SJSA1 (cell line): ENCODE measurements at places on chromosomes 3 and 15. TPM values are rescaled to one million over a fixed set of nuclear protein-coding genes. Genes with fewer than 3 reads are reported as not detected.

DNA sequence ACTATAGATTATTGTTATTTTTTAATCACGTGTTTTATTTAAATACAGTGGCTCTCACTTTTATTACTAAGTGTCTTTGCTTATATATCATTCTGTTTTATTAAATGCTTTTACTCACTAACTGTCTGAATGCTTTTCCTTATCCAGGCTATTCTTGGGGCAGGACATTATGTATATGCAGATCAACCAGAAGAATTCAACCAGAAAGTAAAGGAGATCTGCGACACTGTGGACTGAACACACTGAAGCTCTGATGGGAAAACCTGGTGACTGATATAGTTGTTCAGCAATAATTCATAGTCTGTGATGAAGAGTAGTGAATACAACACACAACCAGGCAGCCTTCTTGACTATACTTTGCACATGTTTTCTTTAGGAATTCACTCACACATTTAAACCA is 27.6 kb downstream of the ABHD5 start:
- no peak for DNase-seq

- DNase-seq = no peak
Observed at GRCh38 chr3:141738891-141739363, 829 bp downstream of the RNF7 start.

GRCh38 chr3:106157411-106157810 is 288.6 kb upstream of the CBLB start:
- DNase-seq = no peak

GRCh38 chr3:118966700-118967099 is 67.9 kb downstream of the IGSF11 start:
- DNase-seq = no peak

DNA sequence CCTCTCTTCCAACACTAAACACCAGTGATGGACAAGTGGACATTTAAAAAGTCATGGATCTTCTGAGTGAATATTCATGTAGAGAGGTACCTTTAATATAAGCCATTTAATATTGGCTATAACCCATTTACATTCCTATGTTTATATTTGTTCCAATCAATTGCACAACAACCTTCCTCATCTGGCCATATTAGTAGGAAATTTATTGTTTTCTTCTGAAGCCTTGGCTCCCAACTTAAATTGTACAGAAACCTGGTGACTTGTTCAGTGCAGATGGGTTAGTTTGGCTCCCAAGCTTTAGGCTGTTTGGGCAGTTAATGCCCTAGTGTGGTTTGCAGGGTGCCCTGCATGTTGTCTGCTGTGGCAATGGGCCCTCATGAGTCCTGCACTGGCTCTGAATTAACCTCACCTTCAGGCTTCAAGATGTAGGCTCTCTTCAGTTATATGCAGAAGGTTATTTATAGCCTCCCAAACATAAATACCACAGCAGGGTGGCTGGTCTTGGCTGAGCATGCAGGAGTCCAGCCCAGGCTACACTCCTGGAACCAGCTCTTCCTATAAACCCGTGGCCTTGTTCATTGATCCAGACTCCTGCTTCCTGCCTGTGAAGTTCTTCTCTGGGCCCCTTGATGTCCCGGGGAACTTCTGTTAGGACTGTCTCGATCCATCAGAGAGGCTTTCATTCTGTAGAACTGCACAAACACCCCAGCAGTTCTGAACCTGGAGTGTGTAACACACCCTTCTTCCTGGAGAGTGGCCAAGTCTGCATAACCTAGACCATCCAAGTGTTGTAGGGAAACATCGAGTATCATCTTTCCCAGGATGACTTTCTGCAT is 57.0 kb downstream of the DUT start:
- no peak for DNase-seq

GRCh38 chr3:142944342-142944741 is 19.1 kb downstream of the PAQR9 start:
- no peak for DNase-seq

- DNase-seq = peak; percentile 76
Observed at GRCh38 chr3:188362405-188362831, 208.5 kb downstream of the LPP start.

DNA sequence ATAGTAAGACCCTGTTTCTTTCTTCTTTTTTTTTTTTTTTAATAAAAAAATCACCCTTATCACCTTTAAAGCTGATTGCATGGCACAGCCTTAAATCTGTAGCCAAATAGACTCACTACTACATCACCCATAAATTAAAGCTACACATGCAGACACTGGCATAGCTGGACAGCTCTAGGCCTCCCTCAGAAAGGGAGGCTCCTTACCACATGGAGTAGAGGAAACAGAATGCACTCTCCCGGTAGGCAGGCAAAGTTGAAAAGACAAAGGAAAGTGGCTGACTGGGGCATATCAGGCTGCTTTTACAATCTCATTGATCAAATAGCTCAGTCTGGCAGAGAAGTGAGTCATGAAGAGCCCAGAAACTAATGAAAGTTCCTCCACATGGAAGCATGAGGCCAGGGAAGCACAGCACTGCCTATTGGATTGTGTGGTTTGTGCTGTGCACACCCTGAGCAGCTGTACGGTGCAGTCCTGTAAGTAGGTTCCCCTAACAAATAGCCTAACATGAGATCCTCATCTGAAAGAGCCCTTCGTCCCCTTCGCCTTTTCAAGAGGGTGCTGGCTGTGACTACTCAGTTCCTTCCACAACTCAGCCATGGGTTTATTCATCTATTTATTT is 32.7 kb upstream of the FAM98B start:
- DNase-seq = no peak

DNA sequence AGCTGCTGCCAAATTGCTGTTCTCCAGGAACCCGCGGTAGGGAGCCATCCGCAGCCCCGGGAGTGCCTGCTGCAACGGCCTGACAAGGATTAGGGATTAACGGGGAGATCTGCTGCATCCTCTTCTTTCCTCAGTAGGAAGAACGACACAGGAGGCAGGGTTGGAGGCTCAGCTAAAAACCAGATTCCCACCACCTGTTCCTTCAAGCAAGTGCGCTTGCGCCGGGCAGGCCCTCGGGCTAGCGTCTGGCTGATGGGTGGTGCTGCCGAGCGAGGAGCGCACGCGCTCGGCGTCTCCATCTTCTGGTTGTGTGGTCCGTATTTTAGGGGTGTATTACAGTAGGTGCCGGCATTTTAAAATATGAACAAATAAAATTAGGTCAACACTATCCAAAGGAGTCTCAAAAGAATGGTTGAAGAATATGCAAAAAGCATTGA is 25.4 kb upstream of the SLC25A26 start:
- DNase-seq = peak; percentile 44

DNA sequence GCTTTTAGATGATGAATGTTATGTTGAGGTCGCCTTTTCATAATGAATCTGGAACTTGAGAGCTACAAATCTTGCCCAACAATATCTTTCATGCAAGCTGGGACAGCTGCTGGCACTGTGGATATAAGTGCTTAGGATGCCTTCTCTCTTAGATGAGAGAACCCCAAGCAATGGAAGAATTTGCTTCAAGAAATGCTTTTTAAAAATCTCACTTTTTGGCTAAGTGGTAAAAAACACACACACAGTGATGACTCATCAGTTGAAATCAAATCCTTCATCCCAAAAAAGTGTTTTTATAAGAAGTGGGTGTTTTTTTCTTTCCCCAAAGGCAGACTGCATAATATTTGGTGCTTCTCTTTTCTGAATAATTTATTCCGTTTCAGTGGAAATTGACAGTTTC is 38.4 kb upstream of the GALNT15 start:
- no peak for DNase-seq

- DNase-seq = no peak
Observed at GRCh38 chr3:112302150-112302830, 8.3 kb upstream of the SLC9C1 start.

- peak; percentile 50 for DNase-seq
Observed at GRCh38 chr3:134483195-134483900, 2.4 kb downstream of the ANAPC13 start.

GRCh38 chr3:171654809-171655208 is 155.5 kb downstream of the PLD1 start:
- DNase-seq = no peak

- no peak for DNase-seq
Observed at GRCh38 chr15:36925653-36926426, 174.5 kb downstream of the MEIS2 start.

GRCh38 chr3:81302045-81302444 is 459.4 kb downstream of the GBE1 start:
- peak; percentile 14 for DNase-seq

DNA sequence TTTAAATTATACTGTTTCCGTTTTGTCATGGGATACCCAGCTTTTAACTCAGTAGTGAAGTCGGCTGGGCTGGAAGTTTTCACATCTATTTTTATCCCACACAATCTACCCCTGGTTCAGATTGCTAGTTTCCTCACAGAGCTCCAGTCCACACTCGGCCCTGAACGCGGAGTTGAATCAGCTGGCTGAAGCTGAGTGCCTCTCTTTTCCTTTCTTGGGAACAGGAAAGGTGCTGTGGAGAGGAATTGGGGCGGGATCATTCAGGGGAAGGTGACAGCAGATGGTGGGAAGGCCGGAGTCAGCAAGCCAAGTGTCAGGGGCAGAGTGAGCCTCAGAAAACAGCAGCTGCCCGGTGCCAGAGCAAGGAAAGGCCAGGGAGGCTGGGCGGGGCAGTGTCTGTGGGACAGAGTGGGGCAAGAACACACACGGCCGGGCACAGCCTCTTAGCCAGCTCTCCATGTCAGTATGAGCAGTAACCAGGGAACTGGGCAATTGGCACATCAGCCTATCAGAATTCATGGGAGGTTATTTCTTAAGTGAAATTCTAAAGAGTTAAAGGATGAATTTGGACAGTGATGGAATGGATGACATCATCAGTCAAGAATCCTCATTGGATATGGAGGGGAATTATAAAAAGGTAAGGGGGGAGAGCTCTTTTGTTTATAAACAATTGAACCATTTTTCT is 135.7 kb upstream of the IL12A start:
- peak; percentile 77 for DNase-seq

GRCh38 chr15:67760901-67761300 is 64.4 kb upstream of the SKOR1 start:
- DNase-seq = no peak

DNA sequence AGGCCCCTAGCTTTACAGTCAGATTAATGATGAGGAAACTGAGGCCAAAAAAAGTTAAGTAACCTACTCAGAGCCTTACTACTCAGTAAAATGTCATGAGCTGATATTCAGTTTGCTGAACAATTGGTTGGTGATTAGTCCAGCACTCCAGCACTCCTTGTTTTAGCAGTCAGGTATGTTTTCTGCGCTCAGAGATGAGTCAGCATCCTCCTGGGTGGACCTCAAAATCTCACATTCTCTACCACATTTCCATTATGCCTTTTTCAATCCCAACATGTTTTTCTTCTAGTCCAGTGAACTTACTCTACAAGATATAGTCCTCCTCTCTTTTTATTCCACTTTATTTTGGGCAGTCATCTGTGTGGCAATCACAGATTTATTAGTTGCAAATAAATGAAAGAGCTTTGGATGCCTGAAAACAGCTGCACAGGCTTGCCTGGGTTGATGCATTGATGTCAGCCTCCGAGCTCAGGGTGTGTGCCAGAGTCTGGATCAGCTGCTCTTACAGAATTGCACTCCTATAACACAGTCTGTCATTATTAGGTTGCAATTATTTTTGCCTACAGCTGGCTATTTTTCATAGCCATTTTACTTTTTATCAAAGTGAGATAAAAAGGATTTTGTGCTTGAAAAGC is 133.2 kb downstream of the ARPP21 start:
- no peak for DNase-seq

Gene GFM1
- 31.8 and 33.4 TPM in 2 replicates for total RNA-seq

Gene ERICH6
- not detected in 2 replicates for total RNA-seq

Gene CCR5
- not detected in 2 replicates for total RNA-seq

Gene DGKG
- 0.97 TPM in 1 of 2 replicates, not detected in the other for total RNA-seq

Gene DUOXA2
- not detected in 2 replicates for total RNA-seq

Gene ZNF662
- total RNA-seq = not detected in 2 replicates

Gene POPDC2
- 0.97 TPM in 1 of 2 replicates, not detected in the other for total RNA-seq

Gene ITPR1
- 7.5 and 9.7 TPM in 2 replicates for total RNA-seq

Gene LTK
- total RNA-seq = 0.24 and 0.31 TPM in 2 replicates

Gene SFMBT1
- 1.9 and 15.1 TPM in 2 replicates for total RNA-seq
